Stimulated activated CD8-positive, alpha-beta memory T cell treated with anti-CD3 and anti-CD28 coated beads, Interleukin-12 subunit alpha, Interleukin-12 subunit beta, amount 100 ng/mL, for 1 hour (primary cell): ENCODE measurements at places on chromosomes 2 and 18.

- DNase-seq: no peak
These were observed 879.0 kb downstream of the DSC3 start for GRCh38 chr18:30163573-30163972.

GRCh38 chr18:37669991-37670534, 104.5 kb upstream of the CELF4 start:
- DNase-seq: no peak

DNA sequence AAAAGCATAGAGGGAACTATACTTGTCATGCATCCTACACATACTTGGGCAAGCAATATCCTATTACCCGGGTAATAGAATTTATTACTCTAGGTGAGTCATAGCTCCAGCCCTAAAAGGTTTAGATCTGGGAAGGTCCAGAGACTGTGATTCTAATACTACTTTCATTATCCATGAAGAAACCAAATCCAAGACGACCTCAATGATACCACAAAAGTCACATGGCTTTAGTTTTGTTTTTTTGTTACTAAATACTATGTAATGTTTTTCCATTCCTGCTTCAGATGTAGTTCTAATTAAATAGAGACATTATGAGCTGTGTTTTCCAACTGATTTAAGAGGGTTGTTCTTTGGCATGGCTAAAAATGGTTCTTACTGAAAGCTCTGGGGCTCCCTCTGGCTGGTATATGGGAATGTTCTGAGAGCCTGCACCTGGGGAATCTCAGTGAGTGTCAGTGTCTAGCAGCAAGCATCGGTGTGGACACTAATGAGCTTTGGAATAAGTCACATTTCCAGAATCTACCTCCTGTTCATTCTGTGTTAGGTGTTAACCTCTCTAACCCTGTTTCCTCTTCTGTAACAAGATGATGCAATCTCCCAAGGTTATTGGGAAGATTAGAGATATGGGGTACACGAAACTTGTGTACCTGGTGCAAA, 20.5 kb upstream of the IL1RL2 start:
- DNase-seq: no peak

GRCh38 chr2:181047829-181048228, 67.4 kb downstream of the UBE2E3 start:
- no peak for DNase-seq

GRCh38 chr2:181174611-181175580, 194.5 kb downstream of the UBE2E3 start:
- no peak for DNase-seq

GRCh38 chr2:160836755-160837154, 323.5 kb upstream of the TANK start:
- DNase-seq: no peak

GRCh38 chr18:26646901-26647300, 98.5 kb upstream of the KCTD1 start:
- DNase-seq: no peak

GRCh38 chr2:54464341-54464740, 8.2 kb downstream of the SPTBN1 start:
- DNase-seq: no peak

- no peak for DNase-seq
These were observed 3.1 kb downstream of the SPOPL start for GRCh38 chr2:138504546-138505235.

GRCh38 chr2:898319-898718, 52.3 kb upstream of the SNTG2 start:
- DNase-seq: no peak

GRCh38 chr2:119049968-119050704, 108.1 kb downstream of the MARCO start:
- no peak for DNase-seq

DNA sequence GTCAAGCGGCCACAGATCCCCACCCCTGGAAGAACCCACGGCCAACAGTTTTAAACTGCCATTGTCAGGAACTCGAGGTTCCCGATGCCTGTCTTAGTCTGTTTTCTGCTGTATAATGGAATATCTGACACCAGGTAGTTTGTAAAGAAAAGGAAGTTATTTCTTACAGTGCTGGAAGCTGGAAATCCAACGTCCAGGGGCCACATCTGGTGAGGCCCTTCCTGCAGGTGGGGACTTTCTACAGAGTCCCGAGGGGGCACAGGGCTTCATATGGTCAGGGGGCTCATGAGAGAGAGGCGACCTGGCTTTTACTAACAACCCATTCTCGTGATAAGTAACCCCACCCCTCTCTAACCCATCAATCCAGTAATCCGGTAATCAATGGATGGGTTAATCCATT, 501.6 kb upstream of the MYT1L start:
- no peak for DNase-seq

DNA sequence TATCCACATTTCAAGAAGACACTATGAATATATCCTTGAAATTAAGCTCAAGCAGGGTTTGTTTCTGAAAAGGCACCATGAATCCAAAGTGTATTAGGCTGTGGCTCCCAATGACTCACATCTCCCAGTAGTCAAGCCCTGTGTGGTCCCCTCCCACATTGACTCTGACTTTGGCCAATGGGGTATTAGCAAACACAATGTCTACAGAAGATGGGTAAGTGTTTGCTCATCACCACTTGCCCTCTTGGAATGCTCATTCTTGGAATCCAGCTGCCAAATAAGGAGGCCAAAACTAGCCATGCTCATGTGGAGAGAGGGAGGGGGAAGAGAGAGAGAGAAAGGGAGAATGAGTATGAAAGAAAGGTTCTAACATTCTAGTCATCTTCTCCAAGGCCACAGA, 490.0 kb downstream of the TXNL1 start:
- DNase-seq: no peak

DNA sequence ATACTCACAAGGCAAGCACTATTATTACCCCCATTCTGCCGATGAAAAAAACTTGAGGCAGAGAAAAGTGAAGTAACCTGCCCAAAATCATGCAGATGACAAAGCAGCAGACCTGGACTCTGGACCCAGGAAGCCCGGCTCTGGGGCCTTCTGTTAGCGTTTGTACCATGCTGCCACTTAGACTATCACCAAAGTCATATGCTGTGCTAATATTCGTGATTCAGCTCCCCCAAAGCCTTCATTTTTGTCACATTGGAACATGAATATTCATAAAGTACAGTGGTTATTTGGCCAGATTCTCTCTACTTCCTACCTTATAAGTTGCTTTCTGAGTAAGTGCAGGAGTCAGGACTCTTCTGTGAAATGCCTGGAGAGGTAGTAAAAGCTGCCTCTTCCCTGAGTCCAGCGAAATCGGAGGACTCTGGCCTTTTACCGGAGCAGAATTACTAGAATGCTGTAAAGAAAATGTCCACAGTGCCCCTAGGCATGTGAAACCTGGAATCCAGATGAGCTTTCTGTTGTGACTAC, 86.7 kb downstream of the FTCDNL1 start:
- DNase-seq: no peak

DNA sequence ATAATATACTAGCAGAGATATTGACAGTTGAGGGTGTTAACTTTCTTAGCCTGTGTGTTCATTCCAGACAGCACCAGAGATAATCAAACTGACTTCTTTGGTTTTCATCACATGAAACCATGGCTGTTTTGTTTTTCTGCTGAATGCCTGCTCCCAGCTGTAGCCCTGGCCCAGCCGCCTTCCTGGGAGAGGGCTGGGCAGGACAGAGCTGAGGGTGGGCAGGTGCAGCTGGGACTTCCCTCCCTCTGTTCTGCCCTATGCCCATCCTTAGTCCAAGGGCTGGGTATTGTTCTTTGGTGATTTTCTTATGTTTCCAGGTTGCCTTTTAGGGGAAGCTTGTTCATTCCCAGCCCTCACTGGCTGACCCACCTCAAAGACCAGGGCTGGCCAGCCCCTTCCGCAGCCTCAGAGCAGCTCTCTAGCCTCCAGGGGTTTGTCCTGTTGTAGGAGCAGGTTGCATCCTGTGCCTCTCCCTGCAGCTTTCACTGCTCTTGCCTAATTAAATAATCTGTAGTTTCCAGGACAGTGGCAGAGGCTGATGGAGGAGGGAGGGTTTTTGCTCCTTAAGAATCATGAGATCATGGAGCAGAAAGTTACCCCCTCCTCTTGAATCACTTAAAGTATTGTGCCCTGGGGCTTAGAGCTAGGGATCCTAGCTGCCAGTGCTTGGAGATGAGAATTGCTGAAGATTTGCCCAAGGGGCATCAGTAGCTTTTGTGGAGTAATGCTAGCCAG, 61.4 kb downstream of the MTCL1 start:
- no peak for DNase-seq

DNA sequence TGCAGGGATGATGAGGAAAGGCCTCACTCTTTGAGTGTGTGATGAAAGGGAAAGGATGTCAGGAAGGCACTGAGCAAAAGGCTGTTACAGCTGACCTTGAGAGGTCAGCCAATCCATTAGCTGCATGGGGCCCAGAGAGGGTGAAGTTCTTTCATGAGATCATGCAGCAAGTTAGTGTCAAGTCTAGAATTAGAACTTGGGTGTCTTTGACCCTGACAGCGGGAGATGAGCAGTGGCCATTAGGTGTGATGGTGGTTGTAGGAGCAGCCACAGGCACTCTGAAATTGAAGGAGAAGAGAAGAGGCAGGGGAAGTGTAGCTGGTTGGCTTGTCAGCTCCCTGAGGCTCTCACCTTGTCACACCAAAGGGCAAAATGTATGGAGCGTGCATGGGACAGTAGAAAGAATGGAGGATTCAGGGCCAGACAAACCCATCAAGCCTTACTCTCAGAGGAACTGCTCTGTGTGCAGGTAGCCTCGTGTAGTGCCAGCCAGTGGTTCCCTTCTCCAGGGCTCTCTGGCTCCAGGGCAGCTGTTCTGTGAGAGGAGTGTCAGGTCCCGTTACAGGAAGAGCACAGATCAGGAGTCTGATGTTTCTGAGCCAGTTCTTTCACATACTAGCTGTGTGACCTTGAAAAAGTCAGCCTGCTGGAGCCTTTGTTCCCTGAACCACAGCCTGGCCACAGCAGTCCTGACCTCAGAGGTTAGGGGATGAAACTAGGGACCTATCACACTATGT, 35.9 kb downstream of the MAP4K4 start:
- no peak for DNase-seq

- DNase-seq: no peak
These were observed 73.2 kb upstream of the BOD1L2 start for GRCh38 chr18:57073501-57074187.

DNA sequence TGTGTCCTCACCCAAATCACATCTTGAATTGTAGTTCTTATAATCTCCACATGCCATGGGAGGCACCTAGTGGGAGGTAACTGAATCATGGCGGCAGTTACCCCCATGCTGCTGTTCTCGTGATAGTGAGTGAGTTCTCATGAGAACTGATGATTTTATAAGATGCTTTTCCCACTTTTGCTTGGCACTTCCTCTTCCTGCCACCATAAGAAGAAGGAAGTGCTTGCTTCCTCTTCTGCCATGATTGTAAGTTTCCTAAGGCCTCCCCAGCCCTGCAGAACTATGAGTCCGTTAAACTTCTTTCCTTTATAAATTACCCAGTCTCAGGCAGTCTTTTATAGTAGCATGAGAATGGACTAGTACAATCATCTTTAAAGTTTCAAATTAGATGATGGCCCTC, 902.4 kb upstream of the PIK3C3 start:
- DNase-seq: no peak

DNA sequence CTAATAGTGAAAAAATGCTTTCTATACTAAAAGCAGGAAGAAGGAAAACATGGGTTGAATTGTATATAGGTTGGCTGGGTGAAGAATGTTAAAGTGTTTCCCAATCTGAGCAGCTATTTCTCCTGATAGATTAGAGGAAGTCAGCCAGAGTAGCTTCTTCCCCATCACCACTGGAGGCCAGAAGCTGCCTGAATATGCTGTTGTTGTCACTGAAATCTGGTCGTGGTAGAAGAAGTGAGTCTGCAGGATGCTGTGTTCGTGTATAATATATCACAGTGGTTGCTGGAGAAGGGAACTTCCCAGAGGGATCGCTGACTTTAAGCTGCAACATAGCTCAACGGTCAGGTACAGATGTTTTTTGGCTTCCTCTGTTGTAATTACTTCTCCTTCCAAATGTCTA, 247.5 kb upstream of the LRATD1 start:
- DNase-seq: no peak

DNA sequence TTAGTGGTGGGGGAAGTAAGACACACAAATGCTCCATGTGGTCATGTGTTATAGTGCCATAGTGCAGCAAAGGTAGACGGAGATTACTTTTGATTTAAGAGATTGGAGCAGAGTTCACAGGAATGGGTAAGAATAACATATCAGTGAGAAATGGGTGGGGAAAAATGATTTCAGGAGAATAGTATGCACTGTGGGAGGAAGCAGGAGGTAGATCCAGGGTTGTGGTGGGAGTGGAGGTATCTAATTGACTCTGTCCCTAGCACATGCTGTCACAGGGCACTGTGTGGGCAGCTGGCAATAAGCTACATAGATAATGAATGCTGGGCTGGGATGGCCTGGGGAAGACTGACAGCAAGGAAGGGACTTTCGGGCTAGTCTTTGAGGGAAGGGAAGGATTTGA, 65.3 kb downstream of the STAT1 start:
- DNase-seq: no peak

GRCh38 chr2:145931781-145932395, 1412.0 kb upstream of the ZEB2 start:
- DNase-seq: no peak

DNA sequence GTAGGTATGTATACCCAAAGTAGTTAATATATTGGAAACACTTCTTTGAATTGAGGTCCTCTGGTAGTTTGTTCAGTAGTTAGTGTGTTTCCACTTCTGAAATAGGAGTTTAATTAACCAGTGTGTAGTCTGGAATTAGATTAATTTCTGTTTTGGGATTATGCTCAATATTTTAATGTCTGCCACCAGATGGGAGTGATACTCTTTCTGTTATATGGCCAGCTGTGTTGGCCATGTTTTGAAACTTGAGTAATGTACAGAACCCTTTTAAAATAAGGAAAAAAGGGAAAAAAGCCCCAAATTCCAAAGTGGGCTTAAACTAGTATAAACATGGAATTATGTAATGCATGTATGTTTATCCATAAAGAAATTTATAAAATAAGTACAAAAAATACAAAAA, 147.7 kb downstream of the CTNNA2 start:
- DNase-seq: no peak

DNA sequence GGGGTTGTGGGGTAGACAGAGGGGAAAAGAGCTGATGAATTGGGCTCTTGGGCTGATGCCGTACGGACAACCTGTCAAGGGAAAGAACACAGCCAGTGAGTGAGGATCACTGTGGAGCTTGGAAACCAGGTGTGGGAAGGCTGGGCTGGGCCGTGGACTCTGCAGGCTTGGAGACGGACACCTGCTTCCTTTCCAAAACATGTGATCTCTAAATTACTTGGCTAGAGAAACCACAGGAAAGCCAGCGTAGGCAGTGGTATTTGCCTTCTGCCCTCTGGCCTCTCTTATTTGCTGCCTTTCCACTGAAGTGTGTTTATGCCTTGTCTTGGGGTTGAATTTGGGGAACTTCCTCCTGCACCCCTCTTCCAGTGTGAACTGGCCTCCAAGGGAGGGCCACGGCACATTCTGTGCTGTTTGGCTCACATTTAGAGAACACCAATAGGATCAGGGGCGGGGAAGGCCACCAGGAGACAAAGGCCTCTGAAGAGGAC, 267.7 kb downstream of the PRKCE start:
- no peak for DNase-seq

- DNase-seq: no peak
These were observed 45.5 kb upstream of the SCN7A start for GRCh38 chr2:166539340-166540162.

- DNase-seq: no peak
These were observed 106.5 kb upstream of the TMEM200C start for GRCh38 chr18:6001867-6002266.

GRCh38 chr2:11907190-11907589, 160.8 kb downstream of the LPIN1 start:
- DNase-seq: no peak
